ENCODE measurements at places on chromosomes 4 and X.

GRCh38 chr4:40055511-40055862, 1.2 kb upstream of the N4BP2 start:
- no peak for DNase-seq

DNA sequence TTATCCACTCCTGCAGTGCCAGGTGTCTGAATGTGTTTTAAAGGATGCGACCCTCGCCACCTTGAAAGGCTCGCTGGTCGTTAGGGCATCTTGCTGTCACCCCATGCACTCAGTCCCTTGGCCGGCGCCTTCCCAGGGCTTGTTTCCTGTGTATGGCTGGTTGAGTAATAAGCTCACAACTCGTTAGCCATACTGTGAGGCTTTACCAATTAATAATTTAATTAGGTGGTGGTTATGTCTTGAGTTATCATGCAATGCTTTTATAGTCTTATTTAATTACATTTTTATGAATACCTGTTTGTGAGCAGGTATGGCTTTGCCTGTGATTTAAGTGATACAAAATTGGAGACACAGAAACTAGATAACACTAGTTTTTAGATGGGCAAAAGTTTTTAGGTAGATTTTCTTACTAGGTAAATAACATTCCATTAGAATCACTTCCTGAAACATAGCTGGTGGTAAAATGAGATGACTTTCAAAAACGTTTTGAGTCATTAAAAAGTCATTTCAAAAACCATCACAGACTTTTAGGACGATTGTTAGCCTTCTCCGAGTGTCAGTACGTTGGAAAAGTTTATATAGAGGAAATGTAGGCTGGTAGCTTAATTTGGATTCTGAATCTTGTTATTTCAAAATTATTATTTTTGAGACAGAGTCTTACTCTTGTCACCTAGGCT, 18.2 kb downstream of the PTTG2 start:
- peak; percentile 27 for DNase-seq

GRCh38 chr4:78596111-78596742, 44.7 kb downstream of the ANXA3 start:
- DNase-seq: no peak

GRCh38 chrX:155857561-155857960, 23.6 kb upstream of the VAMP7 start:
- DNase-seq: no peak

- no peak for DNase-seq
Measured at GRCh38 chrX:115941388-115941787, 229.2 kb upstream of the AGTR2 start.

GRCh38 chr4:181793096-181793495, 450.1 kb upstream of the TENM3 start:
- DNase-seq: no peak

DNA sequence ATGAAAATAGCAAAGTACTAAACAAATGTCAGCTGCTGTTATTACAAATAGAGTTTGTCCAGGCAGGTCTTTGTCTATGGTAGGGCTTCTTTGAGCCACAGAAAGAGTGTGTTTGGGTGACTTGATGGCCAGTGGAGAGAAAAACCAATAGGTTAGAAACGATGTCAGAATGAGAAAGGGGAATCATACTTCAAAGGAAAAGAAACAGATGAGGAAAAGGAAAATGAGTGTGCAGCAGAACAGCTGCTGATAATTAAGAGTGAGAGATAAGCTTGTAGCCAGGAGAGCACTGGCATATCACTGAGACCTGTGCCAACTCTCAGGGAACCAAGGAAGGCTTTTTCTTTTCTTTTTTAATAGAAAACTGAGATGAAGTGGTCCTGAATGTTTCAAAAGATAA, 257.2 kb downstream of the ARHGAP24 start:
- no peak for DNase-seq

- no peak for DNase-seq
Measured at GRCh38 chrX:129235903-129236302, 287.4 kb downstream of the SMARCA1 start.
